ENCODE measurements at places on chromosomes 3 and 15.

DNA sequence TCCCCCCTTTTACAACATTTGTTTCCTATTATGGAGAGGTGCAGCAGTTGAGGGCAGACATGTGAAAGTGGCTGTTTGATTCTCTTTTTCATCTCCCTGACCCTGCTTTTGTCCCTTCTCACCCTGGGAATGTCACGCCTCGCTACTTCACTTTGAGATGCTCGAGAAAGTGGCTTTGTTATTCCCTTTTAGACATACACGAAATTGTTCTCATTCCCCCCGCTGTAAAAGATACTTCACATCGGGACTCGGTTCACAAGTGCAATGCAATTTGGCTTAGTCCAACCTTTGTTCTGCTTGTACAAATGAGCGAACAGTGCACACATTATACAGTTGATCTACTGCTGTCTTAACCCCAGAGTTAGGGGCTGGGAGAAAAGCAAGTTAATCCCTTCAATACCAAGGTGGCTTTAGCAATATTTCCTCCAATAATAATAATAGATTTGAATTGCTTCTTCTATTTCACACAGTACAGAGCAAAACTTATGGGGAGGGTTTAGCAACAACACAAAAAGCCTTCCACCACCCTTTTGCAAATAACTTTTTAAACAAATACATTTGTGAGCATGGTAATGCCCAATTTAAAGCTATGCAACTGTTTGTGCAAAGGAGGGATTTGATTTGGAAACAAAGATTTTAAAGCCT lies 5.7 kb upstream of the FOXB1 start:
- DNase-seq, result no peak

GRCh38 chr3:184231671-184232070 lies 2.3 kb downstream of the VWA5B2 start:
- no peak for DNase-seq

DNA sequence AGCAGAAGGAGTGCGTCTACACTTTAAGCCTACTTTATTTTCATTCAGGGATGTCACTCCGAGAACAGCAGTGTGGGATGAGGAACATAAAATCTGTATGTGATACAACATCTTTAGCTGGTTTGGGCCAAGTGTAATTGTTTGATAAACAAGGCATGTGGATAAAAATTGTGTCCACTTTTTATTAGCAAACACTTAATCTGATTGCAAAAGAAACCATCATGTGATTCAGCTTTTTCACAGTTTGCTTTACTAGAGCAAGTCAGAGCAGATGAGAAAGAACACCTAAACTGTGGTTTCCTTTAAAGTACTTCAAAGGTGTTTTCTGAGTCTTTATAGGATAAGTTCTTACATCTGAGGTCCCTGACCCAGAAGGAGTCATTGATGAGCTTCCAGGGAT lies 237.9 kb downstream of the THSD4 start:
- DNase-seq, result no peak

- DNase-seq, result no peak
Measured at GRCh38 chr15:80507638-80508316, 103.6 kb downstream of the ARNT2 start.

- DNase-seq, result no peak
Measured at GRCh38 chr15:72809329-72809728, 25.8 kb upstream of the ADPGK start.

DNA sequence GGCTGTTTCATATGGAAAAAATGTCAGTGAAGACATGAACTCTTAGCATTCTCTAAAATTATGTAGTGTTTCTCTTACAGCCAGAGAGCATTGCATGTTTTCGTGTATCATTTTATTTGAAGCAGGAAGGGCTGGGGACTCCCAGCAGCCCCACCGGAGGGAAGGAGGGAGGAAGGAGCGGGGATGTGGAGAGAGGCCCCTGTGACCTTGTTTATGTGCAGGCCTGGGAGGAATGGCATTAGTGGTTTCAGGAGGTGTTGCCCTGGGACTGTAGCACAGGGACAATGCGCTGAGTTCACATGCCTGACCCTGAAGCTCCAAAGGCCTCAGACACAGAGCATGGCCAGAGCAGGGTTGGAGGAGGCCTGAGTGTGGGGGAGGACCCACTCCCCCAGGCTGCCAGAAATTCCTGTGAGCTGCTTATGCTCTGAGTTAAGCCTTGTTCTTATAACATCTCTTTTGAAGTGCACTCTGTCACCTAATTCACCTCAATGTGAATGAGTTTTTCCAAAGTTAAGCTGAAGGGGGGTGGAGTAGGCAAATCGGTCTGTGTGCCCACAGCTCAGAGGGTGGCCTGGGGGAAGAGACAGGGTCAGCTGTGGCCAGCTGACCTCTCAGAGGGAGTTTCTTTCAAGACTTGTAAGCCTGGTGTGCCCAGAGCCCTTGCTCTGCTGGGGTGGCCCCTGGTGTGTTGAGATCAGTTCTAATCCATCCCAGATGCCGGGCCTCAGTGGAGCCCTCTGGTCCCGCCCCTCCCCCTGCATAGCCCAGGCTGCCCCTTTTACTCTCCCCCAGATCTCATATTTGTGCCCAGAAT lies 3.9 kb upstream of the RNU6-1 start:
- no peak for DNase-seq

DNA sequence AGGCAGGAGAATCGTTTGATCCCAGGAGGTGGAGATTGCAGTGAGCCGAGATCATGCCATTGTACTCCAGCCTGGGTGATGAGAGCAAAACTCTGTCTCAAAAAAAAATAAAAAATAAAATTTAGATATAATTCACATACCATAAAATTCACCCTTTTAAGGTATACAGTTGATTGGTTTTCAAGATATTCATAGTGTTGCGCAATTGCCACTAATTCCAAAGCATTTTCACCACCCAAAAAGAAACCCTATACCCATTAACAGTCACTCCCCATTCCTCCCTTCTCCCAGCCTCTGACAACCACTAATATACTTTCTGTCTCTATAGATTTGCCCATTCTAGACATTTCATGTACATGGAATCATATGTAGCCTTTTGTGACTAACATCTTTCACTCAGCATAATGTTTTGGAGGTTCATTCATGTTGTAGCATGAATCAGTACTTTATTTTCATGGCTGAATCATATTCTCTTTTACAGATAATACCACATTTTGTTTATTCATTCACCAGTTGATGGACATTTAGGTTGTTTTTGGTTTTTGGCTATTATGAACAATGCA lies 116.7 kb downstream of the RASA2 start:
- DNase-seq, result no peak

GRCh38 chr3:197561926-197562325 lies 6.2 kb upstream of the BDH1 start:
- no peak for DNase-seq

DNA sequence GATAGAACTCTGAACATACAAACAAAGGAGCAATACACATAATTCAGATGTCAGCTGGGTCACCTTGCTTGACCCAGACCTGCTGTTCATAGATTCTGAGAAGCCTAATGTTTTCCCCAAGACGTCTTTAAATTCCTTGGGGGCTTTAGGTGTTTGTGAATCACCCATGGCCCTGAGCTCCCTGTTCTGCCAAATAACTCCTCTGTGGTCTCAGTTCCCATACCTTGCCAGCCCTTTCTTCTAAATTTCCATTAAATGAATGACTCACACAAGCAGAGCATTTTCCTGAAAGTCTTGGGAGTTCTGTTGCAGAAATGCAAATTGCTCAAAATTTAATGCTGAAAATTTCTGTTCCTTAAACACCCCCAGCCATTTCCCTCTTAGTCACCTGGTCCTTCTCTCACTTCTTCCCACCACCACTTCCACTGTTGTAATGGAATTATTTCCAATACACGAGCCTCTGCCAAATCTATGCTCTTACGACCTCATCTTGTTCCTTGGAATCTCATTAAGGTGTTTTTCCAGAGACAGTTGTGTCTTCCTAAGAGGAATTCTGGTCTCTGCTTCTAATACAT lies 33.4 kb upstream of the PSMD6 start:
- DNase-seq, result no peak

GRCh38 chr3:13516760-13517135 lies 32.2 kb upstream of the FBLN2 start:
- DNase-seq, result no peak

DNA sequence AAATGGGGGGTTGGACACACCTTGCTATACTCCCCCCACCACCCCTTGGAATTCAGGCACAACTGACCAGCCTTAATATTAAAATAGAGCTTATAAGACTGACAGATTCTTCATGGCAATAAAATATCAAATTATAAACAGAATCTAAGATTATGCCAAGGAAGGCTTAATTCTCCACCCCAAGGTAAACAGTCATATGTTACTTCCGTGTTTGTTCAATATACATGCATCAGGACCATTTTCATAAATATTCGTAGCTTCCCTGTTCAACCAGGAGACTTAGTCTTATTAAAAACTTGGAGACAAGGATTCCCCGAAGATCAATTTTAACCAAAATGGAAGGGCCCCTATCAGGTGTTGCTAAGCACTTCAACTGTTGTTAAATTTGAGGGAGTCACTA lies 13.3 kb upstream of the EHHADH start:
- DNase-seq, result no peak

DNA sequence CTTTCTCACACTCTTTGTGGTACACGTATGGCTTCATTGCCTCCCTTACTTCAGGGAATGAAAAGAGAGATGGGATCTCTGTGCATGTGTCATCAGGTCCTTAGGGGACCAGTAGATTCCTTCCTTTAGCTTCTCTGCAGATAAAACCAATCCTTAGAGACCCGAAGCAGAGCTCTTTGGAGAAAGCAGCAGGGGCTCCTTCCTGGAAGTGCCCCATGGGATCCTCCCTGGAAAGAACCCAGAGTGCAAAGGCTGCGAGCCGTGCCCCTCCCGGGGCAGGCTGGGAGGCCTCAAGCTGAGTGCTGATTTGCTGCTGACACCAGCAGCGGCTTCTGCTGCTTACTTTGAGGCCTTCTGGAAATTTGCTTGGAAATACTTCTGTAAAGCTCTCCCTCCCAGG lies 328.6 kb upstream of the RGMA start:
- DNase-seq, result no peak

- no peak for DNase-seq
Measured at GRCh38 chr15:93800805-93801204, 430.6 kb upstream of the MCTP2 start.

DNA sequence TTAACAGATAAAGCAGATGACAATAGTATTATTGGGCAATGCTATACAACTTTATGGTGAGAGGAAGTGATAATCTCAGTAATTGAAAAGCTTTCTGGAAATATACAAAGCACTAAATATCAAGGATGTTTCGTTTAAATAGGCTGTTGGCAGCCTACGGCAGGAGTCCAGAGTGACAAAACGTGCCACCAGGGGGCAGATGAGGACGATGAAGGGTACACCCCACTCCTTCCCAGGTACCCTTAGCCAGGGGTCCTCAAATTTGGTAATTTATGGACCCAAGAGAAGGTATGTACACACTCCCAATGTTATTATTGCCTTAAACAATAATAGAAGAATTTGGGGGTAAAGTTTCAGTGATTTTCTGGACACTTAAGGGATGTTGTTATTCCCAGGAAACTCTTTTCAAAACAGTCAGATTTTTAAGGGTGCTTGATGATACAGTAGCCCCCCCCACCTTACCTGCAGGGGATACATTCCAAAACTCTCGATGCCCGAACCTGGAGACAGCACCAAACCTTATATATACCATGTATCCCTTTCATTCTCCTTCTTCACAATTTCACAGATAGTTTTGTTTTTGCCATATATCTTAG lies 1.4 kb upstream of the MAGEL2 start:
- peak; percentile 19 for DNase-seq

GRCh38 chr15:41286665-41287333 lies 45.6 kb downstream of the OIP5 start:
- DNase-seq, result no peak

DNA sequence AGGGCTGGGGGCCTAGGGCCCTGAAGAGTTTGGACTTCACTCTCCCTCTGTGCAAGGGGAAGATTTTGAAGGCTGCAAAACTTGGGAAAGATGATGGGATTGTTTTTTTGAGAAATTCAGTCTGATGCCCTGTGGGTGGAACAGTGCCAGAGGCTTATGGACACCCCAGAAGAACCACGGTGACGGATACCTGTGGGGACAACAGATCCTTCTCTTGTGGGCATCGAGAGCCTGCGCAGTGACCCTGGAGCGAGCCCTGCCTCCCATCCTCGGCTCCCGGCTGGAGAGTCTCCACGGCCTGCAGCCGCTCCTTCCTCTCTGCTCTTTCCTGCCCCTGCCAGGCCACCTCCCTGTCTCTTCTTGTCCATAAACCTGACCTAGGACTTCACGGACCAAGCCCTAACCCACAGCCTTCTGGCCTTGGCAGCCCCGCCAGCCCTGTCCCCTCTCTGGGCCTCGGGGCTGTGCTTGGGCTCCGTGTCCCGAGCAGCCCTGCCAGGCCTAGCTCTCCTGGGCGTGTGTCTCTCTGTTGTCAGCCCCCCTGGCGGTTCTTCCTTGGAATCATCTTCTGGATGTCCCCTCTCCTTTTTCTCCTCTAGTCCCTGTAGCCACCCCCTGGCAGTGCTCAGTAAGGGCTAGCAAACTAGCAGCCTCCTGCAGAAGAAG lies 98.4 kb downstream of the VGLL4 start:
- DNase-seq, result no peak

- peak; percentile 22 for DNase-seq
Measured at GRCh38 chr3:184608209-184608608, 46.6 kb downstream of the EPHB3 start.

DNA sequence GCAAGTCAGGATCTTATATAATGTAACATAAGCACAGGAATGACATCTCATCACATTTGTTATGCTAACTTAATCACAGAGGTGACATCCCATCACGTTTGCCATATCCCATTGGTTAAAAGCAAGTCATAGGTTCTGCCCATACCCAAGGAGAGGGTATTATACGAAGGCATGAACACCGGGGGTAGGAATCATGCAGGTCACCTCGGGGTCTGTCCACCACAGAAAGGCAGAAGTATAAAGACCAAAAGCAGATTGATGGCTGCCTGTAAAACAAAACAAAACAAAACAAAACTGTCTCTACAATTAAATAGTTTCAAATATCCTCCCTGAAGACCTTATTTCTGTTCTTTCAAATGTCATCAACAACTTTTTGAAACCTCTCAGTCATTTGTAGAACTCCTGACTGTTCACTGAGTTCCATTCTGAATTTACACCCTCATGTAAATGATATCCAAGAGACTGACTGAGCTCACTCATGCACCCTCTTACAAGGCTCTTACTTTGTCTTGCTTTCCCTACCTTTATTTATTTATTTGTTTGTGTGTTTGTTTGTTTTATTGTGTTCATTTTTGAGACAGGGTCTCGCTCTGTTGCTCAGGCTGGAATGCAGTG lies 22.7 kb upstream of the ZNF639 start:
- DNase-seq, result no peak

All from CD4-positive, alpha-beta T cell treated with Interleukin-17A for 4 hours (primary cell).